ENCODE measurements at places on chromosomes 7 and 10. TPM values are rescaled to one million over a fixed set of nuclear protein-coding genes. Genes with fewer than 3 reads are reported as not detected.

DNA sequence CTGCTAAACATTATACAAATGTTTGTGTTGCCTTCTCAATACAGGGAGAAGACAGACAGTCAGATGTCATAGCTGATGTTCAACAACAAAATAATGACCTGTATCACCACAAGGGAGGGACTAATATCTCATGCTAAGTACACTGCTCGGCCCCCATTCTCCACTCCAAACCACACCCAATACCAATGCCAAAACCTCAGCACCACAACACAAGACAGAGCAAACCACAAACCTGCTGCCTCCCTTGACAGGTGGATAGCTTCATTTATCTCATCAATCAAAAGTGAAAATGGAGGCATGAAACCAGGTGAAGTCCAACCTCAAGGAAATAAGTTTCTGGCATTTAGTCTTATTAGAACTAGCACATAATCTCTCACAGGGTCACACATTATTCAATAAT, 109.5 kb downstream of the PARD3 start:
- no peak for DNase-seq
- no peak overlapping the region for H3K4me3 ChIP-seq
- H3K27me3 ChIP-seq = no peaks in the 10 kb centered on the region
- no peaks in the 10 kb centered on the region for H3K36me3 ChIP-seq
- no peak overlapping the region for H3K27ac ChIP-seq
- peaks cover 25% of the 10 kb centered on the region for H3K4me1 ChIP-seq

GRCh38 chr10:52539463-52539862, 225.4 kb downstream of the DKK1 start:
- H3K4me1 ChIP-seq = no peaks in the 10 kb centered on the region
- H3K4me3 ChIP-seq = no peak overlapping the region
- no peaks in the 10 kb centered on the region for H3K36me3 ChIP-seq
- no peak overlapping the region for H3K27ac ChIP-seq

GRCh38 chr10:50653758-50654157, 30.0 kb upstream of the SGMS1 start:
- H3K4me3 ChIP-seq = no peak overlapping the region
- no peaks in the 10 kb centered on the region for H3K27me3 ChIP-seq
- H3K27ac ChIP-seq = no peak overlapping the region

DNA sequence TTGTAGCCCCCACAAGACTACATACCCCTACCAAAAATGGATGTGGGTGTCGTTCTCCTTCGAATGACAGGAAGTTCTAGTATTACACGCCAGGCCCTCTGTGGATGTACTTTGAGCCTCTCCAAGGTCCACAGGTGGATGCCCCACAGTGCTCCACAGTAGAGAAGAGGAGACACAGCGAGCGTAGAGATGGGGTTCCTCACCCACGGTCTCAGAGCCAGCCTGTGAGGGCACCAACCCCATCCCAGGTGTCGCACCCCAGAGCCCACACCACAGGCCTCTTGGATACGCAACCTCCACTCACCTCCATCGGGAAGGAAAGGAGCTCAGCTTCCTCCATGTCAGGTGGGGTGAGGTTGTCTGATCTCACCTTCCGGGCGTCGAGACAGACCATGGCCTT, 2.3 kb downstream of the CPA5 start:
- H3K27me3 ChIP-seq = no peaks in the 10 kb centered on the region
- no peak overlapping the region for H3K27ac ChIP-seq
- H3K36me3 ChIP-seq = no peaks in the 10 kb centered on the region
- H3K4me3 ChIP-seq = no peak overlapping the region
- DNase-seq = no peak
- peaks cover 5% of the 10 kb centered on the region for H3K4me1 ChIP-seq

GRCh38 chr7:137983323-137984008, 18.4 kb downstream of the CREB3L2 start:
- H3K4me3 ChIP-seq = no peak overlapping the region
- H3K36me3 ChIP-seq = no peaks in the 10 kb centered on the region
- H3K27me3 ChIP-seq = no peaks in the 10 kb centered on the region
- no peak overlapping the region for H3K27ac ChIP-seq
- DNase-seq = no peak

DNA sequence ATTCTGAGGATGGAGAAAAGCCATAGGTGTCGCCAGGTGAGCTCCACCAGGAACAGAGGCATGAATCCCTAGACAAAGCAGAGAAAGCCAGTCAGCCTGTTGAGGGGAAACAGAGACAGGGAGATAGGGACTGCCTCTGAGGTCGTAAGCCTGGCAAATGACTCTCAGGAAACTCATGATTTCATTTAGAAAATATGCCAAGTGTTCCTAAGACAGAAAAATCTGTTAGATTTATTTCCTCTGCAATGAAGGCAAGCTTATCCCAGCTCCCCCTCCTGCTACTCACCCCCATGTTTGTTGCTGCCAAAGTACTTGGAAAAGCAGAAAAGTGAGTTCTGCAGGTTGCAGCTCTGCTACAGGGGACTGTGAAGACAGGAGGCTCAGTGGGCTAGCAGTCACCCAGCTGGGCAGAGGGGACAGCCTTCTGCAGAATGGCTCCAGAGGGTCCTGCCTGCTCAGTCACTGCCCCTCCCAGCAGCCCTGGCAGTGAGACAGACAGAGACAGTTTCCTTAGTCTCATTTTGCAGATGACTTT, 184.3 kb downstream of the ADRA2A start:
- no peak overlapping the region for H3K27ac ChIP-seq
- H3K27me3 ChIP-seq = no peaks in the 10 kb centered on the region
- H3K4me1 ChIP-seq = peaks cover 3% of the 10 kb centered on the region
- no peak for DNase-seq
- no peaks in the 10 kb centered on the region for H3K36me3 ChIP-seq

DNA sequence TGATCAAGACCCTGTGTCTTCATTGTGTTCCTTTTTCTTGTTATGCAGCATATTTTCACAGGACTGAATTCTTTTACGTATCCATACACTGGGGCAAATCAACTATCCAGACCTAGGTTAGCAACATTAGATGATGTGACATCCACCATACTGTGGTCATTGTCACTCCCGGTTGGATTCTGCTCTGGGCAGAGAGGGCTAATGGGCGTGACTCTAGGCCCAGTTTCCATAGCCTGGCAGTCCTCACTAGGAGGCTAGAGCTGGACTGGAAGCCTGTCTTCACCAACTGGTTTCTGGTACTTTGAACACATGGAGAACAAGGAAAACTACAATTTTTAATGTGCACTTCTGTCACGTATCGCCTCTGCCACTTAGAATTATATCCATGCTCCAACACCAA, 25.2 kb downstream of the AKR1E2 start:
- H3K4me3 ChIP-seq = no peak overlapping the region
- H3K36me3 ChIP-seq = no peaks in the 10 kb centered on the region
- peaks cover 1% of the 10 kb centered on the region for H3K4me1 ChIP-seq
- DNase-seq = no peak

DNA sequence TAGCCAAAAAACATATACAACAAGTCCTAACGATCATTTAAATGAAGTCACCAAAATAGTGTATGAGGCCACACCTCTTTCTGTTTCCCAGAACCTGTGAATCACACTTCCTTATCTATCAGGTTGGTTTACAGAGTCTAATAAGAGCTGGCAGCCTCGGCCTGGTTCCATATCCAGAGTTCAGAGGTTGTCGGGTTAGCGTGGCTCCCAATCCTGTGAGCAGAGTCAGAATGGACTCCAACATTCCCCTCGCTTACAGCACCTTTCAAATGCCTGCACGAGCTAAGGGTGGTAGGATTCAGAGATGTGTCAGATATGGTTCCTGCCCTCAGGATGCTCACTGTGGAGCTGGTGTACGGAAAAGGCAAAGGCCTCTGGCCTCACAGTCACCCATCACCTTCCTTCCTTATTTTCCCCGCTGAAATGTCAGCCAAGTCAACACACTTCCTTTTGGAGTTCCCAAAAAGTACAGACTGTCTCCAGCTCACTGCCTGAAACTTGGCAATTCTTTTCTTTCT, 6.0 kb downstream of the IL15RA start:
- H3K27me3 ChIP-seq = no peaks in the 10 kb centered on the region
- DNase-seq = peak; percentile 17
- no peaks in the 10 kb centered on the region for H3K36me3 ChIP-seq
- no peak overlapping the region for H3K4me3 ChIP-seq

GRCh38 chr10:132644527-132645246, 107.1 kb downstream of the INPP5A start:
- no peak overlapping the region for H3K4me3 ChIP-seq
- DNase-seq = peak; percentile 24
- no peaks in the 10 kb centered on the region for H3K27me3 ChIP-seq
- peaks cover 5% of the 10 kb centered on the region for H3K4me1 ChIP-seq
- no peaks in the 10 kb centered on the region for H3K36me3 ChIP-seq

DNA sequence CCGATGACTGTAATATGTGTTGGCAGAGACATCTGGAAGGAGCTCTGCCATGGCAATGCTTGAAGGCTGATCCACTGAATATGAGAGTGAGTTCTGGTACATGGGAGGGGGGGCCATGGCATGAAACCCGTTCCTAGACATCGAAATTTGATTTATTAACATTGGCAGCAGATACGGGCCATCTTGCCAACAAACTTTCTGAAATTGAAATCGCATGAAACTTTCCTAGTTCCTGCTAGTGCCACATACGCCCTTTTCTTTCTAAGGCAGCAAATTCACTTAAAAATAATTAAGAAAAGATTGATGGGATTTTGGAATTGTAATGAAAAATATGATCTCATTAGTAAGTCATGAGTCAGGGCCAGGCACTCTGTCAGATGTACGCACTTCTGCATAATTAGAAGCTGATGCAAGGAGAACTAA, 91.8 kb upstream of the KMT2C start:
- H3K36me3 ChIP-seq = no peaks in the 10 kb centered on the region
- no peaks in the 10 kb centered on the region for H3K4me1 ChIP-seq
- no peaks in the 10 kb centered on the region for H3K27me3 ChIP-seq
- no peak overlapping the region for H3K4me3 ChIP-seq
- H3K27ac ChIP-seq = no peak overlapping the region
- DNase-seq = no peak

DNA sequence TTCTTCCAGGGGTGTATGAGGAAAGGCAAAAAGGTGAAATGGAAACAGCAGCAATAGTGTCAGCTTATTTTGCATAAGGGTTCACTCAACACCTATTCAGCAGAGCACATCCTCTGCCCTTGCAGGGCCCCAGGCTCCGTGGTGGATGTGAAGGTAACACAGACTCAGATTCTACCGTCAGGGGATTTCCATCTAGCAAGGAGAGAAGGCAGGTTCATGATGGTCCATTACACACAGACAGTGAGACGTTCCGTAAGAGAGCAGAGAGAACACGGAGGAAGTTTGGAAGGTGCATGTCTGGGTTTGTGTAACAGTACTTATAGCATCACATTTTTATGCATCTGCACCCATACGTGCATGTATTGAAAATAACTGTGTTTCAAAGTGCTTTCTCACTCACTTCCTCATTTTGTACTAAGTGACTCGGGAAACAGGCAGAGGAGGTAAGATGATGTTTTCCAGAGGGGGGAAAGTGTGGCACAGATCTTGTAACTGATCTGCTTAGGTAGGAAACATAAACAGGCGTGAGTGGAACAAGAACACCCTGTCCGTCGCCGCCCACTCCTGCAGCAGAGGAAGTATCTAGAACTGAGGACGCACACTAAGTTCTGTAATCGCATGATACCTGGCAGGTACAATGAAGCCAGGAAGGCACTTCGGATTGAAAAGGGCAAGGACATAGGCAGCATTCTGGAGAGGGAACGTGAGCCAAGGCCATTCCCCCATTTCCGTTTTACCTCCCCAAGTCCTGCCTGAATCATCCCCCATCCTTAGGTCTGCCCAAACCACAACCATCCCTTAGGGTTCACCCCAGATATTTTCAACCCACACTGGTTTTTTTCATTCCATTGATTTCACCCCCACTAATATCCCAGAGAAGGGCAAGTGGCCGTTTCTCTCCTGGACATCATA, 1.0 kb upstream of the ENO4 start:
- H3K27ac ChIP-seq = peak overlapping the region; percentile 53
- H3K27me3 ChIP-seq = no peaks in the 10 kb centered on the region
- peak overlapping the region; percentile 48 for H3K4me3 ChIP-seq
- H3K36me3 ChIP-seq = no peaks in the 10 kb centered on the region
- H3K4me1 ChIP-seq = peaks cover 5% of the 10 kb centered on the region

GRCh38 chr10:93440591-93441091, 41.5 kb downstream of the MYOF start:
- H3K4me1 ChIP-seq = peaks cover 21% of the 10 kb centered on the region
- no peaks in the 10 kb centered on the region for H3K36me3 ChIP-seq
- DNase-seq = no peak
- H3K27ac ChIP-seq = no peak overlapping the region
- no peak overlapping the region for H3K4me3 ChIP-seq
- H3K27me3 ChIP-seq = no peaks in the 10 kb centered on the region

DNA sequence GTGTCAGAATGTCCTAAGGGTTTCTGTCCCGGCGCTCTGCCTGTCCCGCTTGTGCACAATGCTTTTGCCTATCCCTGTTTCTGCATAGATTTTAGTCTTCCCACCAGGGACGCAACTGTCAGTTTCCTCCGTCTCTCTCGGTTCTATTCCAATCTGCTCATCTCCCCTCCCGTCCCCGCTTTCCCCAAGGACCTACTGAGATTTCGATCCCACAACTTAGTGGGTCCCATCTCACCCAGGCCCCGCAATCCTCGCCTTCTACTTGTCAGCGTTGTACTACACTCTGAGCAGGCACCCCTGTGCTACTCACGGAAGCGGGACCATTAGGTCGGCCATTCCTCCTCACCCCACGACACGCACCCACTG, 519 bp upstream of the ZNF655 start:
- peak overlapping the region; percentile 88 for H3K27ac ChIP-seq
- H3K36me3 ChIP-seq = no peaks in the 10 kb centered on the region
- H3K4me3 ChIP-seq = peak overlapping the region; percentile 72
- no peaks in the 10 kb centered on the region for H3K27me3 ChIP-seq
- peaks cover 1% of the 10 kb centered on the region for H3K4me1 ChIP-seq

DNA sequence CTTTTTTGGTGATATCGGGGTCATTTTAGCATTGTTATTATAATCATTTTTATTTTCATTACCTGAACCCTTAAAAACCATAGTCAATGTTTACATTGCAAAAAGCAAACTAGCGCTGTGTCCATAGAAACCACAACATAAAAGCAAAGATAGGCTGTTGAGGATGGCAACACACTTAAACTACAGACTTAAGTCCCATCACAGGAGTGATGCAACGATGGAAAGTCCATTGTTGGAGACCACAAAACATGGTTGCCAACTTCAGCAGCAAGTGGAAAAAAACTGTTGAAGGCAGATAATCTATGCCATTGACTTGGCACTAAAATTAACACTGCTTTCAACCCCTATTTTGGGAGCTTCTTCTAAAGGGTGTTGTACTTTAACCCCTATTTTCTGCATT, 398.8 kb upstream of the IGFBP3 start:
- H3K27me3 ChIP-seq = no peaks in the 10 kb centered on the region
- no peak overlapping the region for H3K4me3 ChIP-seq
- H3K4me1 ChIP-seq = no peaks in the 10 kb centered on the region
- no peak for DNase-seq
- no peaks in the 10 kb centered on the region for H3K36me3 ChIP-seq

- no peak for DNase-seq
- H3K36me3 ChIP-seq = no peaks in the 10 kb centered on the region
- H3K27ac ChIP-seq = no peak overlapping the region
- H3K4me1 ChIP-seq = no peaks in the 10 kb centered on the region
- no peak overlapping the region for H3K4me3 ChIP-seq
Measured at GRCh38 chr7:130473876-130474275, 18.0 kb upstream of the MEST start.

Gene LRRN3
- 0.24 TPM for total RNA-seq

Gene SORBS1
- 52.3 TPM for total RNA-seq

Gene RGS10
- 15.4 TPM for total RNA-seq

Gene CPXM2
- total RNA-seq = 6.3 TPM

Gene SHOC2
- 48.3 TPM for total RNA-seq

Gene TAS2R41
- total RNA-seq = not detected

Gene MGAM2
- not detected for total RNA-seq

Gene ADAMTS14
- 0.11 TPM for total RNA-seq

Gene GLI3
- 50.5 TPM for total RNA-seq

Gene RELN
- 0.68 TPM for total RNA-seq

Gene RSPH10B2
- total RNA-seq = 0.79 TPM

Gene CCDC201
- not detected for total RNA-seq

Gene HOXA11
- 2.0 TPM for total RNA-seq
